Left ventricle myocardium inferior (tissue), 1 donor: ENCODE measurements at places on chromosomes 13 and 19.

GRCh38 chr19:28067882-28068281 lies 1145.1 kb downstream of the UQCRFS1 start:
- DNase-seq: no peak
- no peaks in the 10 kb centered on the region for H3K27me3 ChIP-seq
- no peak overlapping the region for H3K4me3 ChIP-seq
- no peak overlapping the region for H3K27ac ChIP-seq

DNA sequence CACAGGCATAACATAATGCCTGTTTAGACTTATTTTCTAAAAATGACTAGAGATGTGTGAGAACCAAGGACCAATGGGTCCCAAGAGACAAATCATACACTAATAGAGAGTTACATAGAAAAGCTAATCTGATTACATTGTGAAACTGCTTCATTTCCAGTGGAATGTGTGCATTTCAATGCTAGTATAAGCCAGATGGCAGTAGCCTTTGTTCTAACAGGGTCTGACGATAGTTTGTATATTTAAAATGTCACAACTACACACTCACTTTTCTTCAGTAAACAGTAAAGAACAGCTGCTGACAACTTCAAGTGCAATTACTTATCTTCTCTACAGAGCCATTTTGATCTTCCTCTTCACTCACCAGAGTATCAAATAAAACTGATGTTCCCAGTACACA lies 4.3 kb upstream of the SLITRK5 start:
- H3K4me1 ChIP-seq: peaks cover 11% of the 10 kb centered on the region
- DNase-seq: no peak
- no peak overlapping the region for H3K4me3 ChIP-seq
- H3K27ac ChIP-seq: no peak overlapping the region

DNA sequence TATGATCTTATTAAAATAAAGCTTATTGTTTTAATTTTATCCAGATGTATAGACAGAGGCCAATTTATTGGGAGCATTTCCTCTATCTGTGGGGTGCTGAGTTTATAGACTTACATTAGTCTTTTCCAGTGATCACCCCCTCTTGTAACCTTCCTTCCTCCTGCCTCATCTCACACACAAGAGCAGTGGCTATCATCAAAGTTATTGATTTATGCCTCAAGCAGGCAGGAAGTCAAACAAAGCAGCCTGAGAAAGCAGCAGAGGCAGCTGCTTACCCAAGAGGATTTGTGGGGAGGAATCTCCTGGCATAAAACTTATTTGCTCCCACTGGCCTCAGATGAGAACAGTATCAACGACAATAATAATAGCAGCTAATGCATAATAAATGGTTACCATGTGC lies 26.3 kb upstream of the DCLK1 start:
- no peak for DNase-seq
- no peak overlapping the region for H3K4me3 ChIP-seq
- peaks cover 12% of the 10 kb centered on the region for H3K4me1 ChIP-seq
- no peak overlapping the region for H3K27ac ChIP-seq

- H3K4me1 ChIP-seq: no peaks in the 10 kb centered on the region
- DNase-seq: no peak
- H3K36me3 ChIP-seq: no peaks in the 10 kb centered on the region
- no peak overlapping the region for H3K27ac ChIP-seq
- no peak overlapping the region for H3K4me3 ChIP-seq
Observed at GRCh38 chr13:94537740-94538630, 58.0 kb downstream of the TGDS start.

DNA sequence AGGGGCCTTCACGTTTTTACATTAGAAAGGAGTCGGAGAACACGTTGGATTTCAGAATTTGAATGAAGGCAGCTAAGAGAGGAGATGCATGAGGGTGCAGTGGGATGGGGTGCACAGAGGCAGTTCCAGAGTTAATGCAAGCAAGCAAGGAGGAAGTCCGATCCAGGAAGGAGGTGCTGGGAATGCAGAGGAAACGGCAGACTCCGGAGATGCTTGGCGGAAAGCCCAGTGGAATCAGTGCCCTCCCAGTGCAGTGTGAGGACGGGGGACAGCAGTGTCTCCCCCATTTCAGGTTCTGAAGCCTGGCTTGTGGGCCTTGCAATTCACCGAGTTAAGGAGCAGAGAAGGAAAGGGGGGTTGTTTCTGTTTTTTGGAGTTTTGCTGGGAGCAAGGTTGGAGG lies 100.4 kb downstream of the COL4A2 start:
- peaks cover 89% of the 10 kb centered on the region for H3K4me1 ChIP-seq
- peak overlapping the region; percentile 81 for H3K27ac ChIP-seq
- DNase-seq: no peak
- no peaks in the 10 kb centered on the region for H3K36me3 ChIP-seq
- H3K4me3 ChIP-seq: peak overlapping the region; percentile 2

DNA sequence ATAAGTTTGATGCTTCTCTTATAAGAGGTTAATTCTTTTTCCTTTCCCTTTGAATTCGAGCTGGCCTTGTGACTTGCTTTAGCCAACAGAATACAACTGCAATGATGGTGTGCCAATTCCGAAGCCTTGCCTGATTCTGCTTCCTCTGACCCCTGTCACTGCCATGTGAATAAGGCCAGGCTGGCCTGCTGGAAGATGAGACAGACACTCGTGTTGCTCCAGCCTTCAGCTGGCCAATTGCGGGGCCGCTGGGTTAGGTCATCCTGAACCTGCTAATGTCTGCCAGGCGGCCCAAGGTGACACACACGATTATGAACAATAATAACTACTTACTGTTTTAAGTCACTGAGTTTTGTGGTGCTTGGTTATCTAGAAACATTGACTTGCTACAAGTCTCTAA lies 352.0 kb downstream of the MYO16 start:
- H3K36me3 ChIP-seq: no peaks in the 10 kb centered on the region
- H3K4me1 ChIP-seq: no peaks in the 10 kb centered on the region
- no peak overlapping the region for H3K27ac ChIP-seq
- H3K27me3 ChIP-seq: no peaks in the 10 kb centered on the region

- H3K36me3 ChIP-seq: no peaks in the 10 kb centered on the region
- H3K27me3 ChIP-seq: no peaks in the 10 kb centered on the region
- peaks cover 4% of the 10 kb centered on the region for H3K4me1 ChIP-seq
- H3K4me3 ChIP-seq: no peak overlapping the region
- DNase-seq: no peak
- H3K27ac ChIP-seq: no peak overlapping the region
Observed at GRCh38 chr19:3068071-3068470, 5.8 kb upstream of the TLE5 start.

- peaks cover 9% of the 10 kb centered on the region for H3K36me3 ChIP-seq
- peak overlapping the region; percentile 52 for H3K4me3 ChIP-seq
- H3K27ac ChIP-seq: peak overlapping the region; percentile 83
- H3K4me1 ChIP-seq: peaks cover 54% of the 10 kb centered on the region
- no peak for DNase-seq
- H3K27me3 ChIP-seq: no peaks in the 10 kb centered on the region
Observed at GRCh38 chr13:20828539-20829364, 55.0 kb upstream of the EEF1AKMT1 start.
